ENCODE measurements at places on chromosomes 11 and 22.

DNA sequence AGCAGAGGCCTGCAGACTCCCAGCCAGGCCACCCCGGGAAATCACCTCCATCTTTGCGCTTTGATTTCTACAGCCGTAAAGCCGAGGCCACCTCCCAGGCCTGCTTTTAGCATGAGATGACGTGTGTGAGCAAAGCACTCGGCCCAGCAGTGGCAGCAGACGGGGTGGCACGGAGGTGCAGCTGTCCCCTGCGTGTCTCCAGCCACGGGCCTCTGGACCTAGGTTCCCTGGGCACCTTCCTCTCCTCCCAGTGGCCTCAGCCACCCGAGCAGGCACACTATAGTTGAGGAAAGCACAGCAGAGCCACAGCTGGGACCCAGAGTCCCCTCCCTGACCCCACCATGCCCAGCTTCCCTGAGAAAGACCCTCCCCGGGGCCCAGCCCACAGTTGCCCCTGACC lies 15.9 kb downstream of the GNAZ start:
- no peak for DNase-seq

DNA sequence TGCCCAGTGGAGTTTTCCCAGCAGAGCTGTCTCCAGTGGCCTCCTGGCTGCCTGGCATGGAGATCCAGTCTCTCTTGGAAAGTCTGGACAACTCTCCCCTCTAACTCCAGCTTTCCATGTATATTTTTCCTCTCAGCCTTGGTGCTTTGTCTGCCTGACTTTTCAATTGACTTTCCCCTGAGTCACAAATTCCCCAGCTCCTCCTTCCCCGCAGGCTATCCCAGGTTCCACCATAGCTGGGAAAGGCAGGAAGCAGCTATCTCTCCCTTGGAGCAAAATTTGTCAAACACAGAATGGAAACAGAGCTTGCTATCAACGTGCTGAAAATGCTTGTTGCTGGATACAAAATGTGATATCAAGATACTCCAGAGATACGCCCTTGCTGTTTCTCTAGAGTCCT lies 384.8 kb downstream of the TMEM135 start:
- no peak for DNase-seq

DNA sequence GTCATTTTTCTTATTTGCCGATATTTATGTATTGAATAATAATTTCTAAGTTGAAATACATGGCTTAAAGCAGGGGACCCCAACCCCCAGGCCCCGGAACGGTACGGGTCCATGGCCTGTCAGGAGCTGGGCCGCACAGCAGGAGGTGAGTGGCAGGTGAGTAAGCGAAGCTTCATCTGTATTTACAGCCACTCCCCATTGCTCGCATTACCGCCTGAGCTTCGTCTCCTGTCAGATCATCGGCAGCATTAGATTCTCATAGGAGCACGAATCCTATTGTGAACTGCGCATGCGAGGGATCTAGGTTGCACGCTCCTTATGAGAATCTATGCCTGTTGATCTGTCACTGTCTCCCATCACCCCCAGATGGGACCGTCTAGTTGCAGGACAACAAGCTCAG lies 4.5 kb downstream of the ZMAT5 start:
- no peak for DNase-seq

GRCh38 chr11:116601814-116602636 lies 170.8 kb downstream of the BUD13 start:
- DNase-seq: no peak

DNA sequence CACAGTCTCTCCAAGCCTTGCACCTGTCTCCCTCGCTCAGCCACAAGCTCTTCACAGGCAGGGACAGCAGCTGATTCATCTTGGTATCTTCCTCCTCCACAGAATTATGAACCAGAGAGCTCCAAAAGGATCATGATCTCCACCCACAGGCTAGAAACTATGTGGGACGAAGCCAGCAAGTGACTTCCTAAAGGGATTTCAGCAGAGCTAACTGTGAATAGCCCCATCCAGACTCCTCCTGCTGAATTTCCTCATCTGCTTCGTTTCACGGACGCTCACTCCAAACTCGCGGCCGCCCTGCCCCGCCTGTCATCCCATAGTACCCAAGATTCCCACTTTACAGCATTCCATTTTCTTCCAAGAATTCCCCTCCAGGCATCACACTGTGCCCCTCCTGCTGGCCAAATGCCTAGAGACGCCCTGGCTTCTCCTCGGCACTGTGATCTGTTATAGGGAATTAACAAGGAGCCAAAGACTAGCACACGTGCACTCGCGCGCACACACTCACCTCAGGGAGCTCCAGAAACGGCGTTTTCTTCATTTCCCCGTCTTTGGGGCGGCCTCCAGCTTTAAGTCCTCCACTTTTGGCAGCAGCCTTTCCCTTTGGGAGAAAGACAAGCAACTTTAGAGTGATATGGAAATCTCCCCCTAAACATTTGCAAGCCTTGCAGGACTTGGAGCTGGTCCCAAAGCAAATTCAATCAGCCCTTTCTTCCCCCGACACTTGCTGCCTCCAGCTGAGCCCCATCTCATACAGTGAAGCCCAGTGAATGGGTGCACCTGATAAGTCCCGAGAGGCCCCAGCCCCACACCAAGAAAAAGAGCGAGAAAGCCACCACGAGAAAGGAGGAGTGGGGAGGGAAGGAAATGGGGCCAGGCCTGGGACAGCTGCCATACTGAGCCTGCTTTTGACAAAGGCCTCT lies 35.5 kb downstream of the SPATA19 start:
- DNase-seq: no peak

GRCh38 chr11:47208628-47209027 lies 6.1 kb upstream of the DDB2 start:
- DNase-seq: no peak

DNA sequence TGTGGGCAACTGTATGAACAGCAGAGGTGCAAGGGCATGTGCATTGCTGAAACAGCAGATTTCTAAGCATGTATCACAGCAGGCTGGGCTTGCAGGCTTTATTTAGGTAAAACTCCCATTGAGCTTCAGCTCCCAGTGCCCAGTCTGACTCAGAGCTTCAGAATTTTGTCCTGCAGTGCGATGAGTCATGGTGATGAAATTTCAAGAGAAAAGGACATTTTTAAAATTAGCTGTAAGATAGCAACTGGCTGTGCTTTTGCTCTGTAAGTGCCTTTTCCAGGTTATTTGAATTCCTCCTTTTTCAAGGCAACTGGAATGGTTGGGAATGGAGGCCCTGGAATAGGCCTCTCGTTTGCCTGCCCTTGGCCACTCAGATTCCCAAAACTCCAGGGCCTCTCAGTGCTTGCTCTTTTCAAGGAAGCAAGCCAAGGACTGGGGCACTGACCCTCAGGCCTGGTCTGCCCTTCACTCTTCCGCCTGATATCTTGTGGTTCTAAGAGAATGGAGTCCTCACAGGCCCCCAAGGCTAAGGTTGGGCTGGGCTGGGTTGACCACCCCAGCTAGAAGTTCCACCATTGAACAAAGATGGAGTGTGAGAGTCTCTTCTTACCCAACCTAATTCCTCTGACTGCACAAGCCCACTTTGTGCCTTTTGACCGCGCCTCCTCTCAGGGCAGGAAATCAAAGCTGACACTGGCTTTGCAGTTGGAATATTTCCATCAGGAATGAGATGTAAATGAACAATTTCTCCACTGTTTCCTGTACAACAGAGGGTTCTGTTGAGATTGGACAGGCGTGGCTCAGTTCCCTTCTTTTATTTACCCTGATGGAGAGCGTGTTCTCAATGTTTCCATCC lies 59.5 kb upstream of the PRSS23 start:
- no peak for DNase-seq

- DNase-seq: no peak
These were observed 23.8 kb downstream of the YDJC start for GRCh38 chr22:21605887-21606564.

All from cerebellar nuclear complex (tissue), 1 donor.